ENCODE measurements at places on chromosomes 12 and 14.

DNA sequence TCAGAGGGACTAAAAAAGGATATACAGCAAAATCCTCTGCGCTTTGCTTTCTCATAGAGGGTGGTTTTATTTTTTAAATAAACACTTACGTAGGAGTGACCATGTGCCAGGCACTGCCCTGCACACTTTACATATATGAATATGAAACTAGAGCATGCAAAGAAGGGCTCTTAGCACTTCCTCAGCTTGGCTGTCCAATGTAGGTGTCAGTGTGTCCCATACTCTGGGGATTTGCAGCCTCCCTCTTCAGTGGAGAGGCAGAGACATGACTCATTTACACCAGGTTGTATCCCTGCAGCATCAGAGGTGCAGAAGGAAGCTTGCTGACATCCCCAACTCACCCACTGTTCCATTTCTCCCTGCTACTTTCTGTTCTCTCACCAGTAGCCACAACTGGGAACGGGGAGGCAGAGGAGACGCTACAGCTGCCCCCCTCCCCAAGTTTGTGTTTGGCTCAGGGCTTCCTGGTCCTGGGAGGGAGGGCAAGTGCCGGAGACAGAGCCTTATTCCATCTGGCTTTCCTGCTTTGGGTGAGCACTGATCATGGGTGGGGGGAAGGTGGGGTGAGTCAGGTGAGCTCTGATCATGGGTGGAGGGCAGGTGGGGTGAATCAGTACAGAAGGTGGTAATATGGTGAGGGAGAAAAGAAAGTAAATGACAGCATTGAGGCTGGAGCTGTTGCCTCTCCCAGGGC lies 4.9 kb upstream of the KRT5 start:
- peaks cover 34% of the 10 kb centered on the region for H3K27me3 ChIP-seq
- no peaks in the 10 kb centered on the region for H3K36me3 ChIP-seq
- H3K4me1 ChIP-seq = peaks cover 3% of the 10 kb centered on the region

DNA sequence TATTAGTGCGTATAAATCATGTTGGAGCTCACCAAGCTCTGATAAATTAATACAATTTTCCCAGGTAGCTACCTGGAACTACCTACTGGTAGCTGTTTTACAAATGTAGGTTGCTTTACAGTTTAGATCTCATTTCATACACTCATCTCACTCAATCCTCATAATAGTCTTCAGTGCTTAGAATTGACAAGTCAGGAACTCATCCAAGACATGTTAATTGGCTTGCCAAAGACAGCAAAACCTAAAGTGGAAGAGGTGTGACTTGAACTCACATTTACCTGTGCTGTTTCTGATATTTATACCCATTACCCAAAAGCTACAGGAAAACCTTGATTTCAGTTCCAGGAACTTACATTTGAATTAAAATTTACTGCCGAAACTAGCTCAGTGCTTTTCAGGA lies 296.7 kb downstream of the DIO2 start:
- H3K36me3 ChIP-seq = no peaks in the 10 kb centered on the region
- no peak for DNase-seq
- H3K27me3 ChIP-seq = no peaks in the 10 kb centered on the region

- no peaks in the 10 kb centered on the region for H3K4me1 ChIP-seq
- H3K27ac ChIP-seq = no peak overlapping the region
- H3K4me3 ChIP-seq = no peak overlapping the region
- H3K36me3 ChIP-seq = no peaks in the 10 kb centered on the region
- no peaks in the 10 kb centered on the region for H3K27me3 ChIP-seq
- DNase-seq = no peak
Measured at GRCh38 chr14:87567618-87568295, 425.2 kb downstream of the GALC start.

DNA sequence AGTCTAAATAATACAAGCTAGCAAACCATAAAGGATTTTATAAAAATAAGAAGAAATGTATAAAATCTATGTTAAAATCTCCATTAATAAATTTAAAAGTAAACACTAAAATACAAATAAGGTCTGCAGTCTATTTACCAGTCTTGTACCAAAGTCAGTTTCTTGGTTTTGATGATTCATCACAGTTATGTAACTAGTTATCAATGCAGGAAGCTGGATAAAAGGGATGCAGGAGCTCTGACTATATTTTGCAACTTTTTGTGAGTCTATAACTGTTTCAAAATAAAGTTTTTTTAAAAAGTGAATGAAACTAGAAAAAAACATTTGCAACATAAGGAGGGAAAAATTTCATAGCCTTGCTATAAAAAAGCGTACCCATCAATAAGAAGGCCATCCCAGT lies 151.5 kb downstream of the DERA start:
- no peak overlapping the region for H3K4me3 ChIP-seq
- H3K36me3 ChIP-seq = no peaks in the 10 kb centered on the region
- peaks cover 2% of the 10 kb centered on the region for H3K27me3 ChIP-seq
- DNase-seq = no peak

- no peaks in the 10 kb centered on the region for H3K4me1 ChIP-seq
- no peak overlapping the region for H3K4me3 ChIP-seq
- peaks cover 33% of the 10 kb centered on the region for H3K27me3 ChIP-seq
Measured at GRCh38 chr14:65141523-65141922, 39.2 kb upstream of the MAX start.

GRCh38 chr14:88188745-88189416 lies 134.2 kb downstream of the KCNK10 start:
- H3K4me1 ChIP-seq = peaks cover 8% of the 10 kb centered on the region
- H3K27ac ChIP-seq = no peak overlapping the region
- no peak for DNase-seq
- no peaks in the 10 kb centered on the region for H3K36me3 ChIP-seq

GRCh38 chr12:58640314-58640713 lies 280.0 kb downstream of the LRIG3 start:
- no peak overlapping the region for H3K4me3 ChIP-seq
- H3K27ac ChIP-seq = no peak overlapping the region
- no peaks in the 10 kb centered on the region for H3K4me1 ChIP-seq
- DNase-seq = no peak

GRCh38 chr14:22689199-22689598 lies 45.0 kb upstream of the OR6J1 start:
- H3K4me1 ChIP-seq = no peaks in the 10 kb centered on the region
- no peak overlapping the region for H3K4me3 ChIP-seq
- peaks cover 6% of the 10 kb centered on the region for H3K36me3 ChIP-seq
- no peak overlapping the region for H3K27ac ChIP-seq

DNA sequence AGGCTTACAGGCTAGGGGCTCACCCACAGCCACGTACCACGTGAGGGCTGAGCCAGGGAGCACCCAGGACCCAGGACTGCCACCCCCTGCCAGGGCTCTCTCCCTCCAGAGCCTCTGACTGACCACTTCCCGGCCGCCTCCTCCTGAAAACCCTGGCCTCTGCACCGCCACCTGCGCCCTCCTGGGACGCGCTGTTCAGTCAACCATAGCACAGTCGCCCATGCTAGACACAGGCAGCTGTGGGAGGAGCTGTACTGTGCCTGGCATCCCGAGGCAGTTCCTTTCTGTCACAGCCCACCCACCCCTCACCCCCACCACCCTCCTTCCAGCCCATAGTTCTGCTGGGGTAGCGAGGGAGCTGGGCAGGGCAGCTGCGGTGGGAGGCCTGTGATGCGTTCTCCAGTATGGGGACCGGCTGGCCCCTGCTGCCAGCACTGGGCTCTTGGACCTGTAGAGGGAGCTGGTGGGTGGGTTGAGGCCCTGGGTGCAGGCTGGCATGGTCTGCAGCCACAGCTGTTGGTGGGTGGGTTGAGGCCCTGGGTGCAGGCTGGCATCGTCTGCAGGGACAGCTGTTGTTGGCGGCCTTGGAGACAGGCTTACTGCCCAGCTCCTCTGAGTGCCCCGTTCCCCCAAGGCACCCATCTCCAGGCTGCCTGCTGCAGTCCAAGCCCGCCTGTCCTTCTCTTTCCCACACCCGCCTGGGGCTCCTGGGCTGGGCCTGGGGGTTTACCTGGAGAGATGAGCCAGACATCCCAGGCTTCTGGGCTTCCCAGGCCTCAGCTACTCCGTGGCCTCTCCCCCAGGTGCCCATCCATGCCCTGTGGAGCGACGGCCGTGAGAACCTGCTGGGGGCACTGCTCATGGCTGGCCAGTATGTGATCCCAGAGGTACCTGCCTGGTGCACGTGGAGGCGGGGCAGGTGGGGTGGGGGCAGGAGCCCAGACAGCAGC lies 11.5 kb downstream of the ASPG start:
- no peak for DNase-seq
- H3K27me3 ChIP-seq = peaks cover 4% of the 10 kb centered on the region
- H3K4me3 ChIP-seq = no peak overlapping the region
- no peak overlapping the region for H3K27ac ChIP-seq
- no peaks in the 10 kb centered on the region for H3K36me3 ChIP-seq
- peaks cover 6% of the 10 kb centered on the region for H3K4me1 ChIP-seq

DNA sequence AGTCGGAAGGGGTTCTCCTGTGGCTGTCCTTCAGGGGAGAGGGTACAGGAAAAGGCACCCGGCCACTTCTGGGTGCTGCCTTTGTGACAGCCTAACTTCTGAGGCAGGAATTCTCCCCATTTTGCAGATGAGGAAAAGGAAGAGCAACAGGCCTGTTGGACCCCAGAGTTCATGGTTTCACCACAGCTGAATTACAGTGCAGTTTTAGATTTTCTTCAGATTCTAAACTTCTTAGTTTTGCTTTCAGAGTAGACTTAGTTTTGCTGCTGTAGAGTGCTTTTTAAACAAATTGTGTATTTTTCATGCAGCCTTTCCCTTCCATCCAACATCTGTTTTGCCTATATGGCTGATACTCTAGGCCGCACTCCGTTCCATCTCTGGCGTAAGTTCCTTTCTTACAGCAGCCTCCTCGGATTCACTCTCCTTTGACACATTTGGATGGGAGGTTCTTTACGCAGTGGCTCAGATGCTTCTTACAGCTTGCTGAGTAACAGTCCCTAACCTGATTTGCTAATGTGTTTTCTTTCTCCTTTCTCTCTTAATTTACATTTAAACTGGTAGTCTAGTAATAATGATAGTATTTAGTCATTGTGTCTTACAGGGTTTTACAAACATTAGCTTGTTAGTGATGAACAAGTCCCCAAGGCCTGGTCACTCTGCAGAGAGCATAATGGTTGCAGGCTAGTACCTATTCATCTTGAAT lies 7.8 kb downstream of the TRAF3 start:
- peak overlapping the region; percentile 84 for H3K4me3 ChIP-seq
- H3K36me3 ChIP-seq = peaks cover under 1% of the 10 kb centered on the region
- peak overlapping the region; percentile 91 for H3K27ac ChIP-seq
- H3K27me3 ChIP-seq = no peaks in the 10 kb centered on the region
- peaks cover 65% of the 10 kb centered on the region for H3K4me1 ChIP-seq

DNA sequence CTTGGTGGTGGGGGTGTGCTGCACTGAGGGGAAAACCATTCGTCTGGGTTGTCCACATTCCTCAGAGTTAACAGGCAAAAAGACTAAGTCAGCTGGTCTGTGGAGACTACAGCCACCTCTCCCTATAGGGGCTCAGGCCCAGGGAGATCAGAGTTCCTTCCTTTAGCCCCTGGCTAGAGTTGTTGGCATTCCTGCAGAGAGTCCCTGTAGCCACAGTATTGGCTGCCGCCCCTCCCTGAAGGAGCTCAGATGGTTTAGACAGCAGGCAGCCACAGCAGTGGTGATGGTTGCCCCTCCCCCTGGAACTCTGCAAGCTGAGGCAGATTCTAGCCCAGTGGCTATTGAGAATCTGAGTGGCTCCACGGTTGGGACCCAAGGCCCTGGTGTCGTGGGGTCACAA lies 1072.5 kb upstream of the ATXN7L3B start:
- no peak overlapping the region for H3K4me3 ChIP-seq
- no peak for DNase-seq
- H3K4me1 ChIP-seq = no peaks in the 10 kb centered on the region
- H3K27me3 ChIP-seq = no peaks in the 10 kb centered on the region
- H3K36me3 ChIP-seq = no peaks in the 10 kb centered on the region

GRCh38 chr14:48937541-48938195 lies 648.5 kb downstream of the RPS29 start:
- no peak overlapping the region for H3K4me3 ChIP-seq
- DNase-seq = no peak
- H3K27ac ChIP-seq = no peak overlapping the region
- H3K4me1 ChIP-seq = no peaks in the 10 kb centered on the region
- H3K36me3 ChIP-seq = no peaks in the 10 kb centered on the region
- no peaks in the 10 kb centered on the region for H3K27me3 ChIP-seq
